ENCODE measurements at places on chromosomes 13 and 19.

GRCh38 chr13:111328574-111329410, 8.3 kb downstream of the TEX29 start:
- no peak for DNase-seq

- DNase-seq, result peak; percentile 18
Observed at GRCh38 chr19:10000171-10000826, 10.0 kb downstream of the COL5A3 start.

- DNase-seq, result no peak
Observed at GRCh38 chr13:113950451-113951245, 23.2 kb downstream of the C13orf46 start.

GRCh38 chr13:106163426-106163825, 372.0 kb downstream of the EFNB2 start:
- no peak for DNase-seq

DNA sequence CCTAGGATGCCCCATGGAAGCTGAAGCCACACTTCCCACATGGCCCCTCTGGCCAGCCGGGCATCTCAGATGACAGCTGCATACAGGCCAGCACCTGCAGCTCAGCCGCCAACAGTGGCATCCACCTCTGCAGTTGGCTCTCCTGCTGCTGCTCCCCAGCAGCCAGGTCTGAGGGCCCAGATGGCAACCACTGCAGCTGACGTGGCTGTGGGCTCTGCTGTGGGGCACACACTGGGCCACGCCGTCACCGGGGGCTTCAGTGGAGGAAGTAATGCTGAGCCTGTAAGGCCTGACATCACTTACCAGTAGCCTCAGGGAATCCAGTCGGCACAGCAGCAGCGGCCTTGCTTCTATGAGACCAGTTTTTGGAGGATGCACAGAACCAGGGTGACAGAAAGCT, 45.3 kb upstream of the LSM14A start:
- no peak for DNase-seq

DNA sequence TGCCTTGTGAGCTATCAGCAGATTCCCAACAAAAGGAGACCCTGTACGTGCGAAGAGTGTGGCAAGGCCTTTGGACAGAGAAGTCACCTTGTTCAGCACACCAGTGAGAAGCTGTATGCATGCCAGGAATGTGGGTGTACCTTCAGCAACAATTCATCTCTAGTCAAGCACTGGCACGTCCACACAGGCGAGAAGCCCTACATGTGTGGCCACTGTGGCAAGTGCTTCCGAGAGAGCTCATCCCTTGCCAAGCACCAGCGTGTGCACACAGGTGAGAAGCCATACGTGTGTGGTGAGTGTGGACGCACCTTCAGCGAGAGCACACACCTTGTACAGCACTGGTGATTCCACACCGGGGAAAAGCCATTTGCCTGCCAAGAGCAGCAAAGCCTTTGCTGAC, 7.6 kb upstream of the ZSCAN22 start:
- no peak for DNase-seq

DNA sequence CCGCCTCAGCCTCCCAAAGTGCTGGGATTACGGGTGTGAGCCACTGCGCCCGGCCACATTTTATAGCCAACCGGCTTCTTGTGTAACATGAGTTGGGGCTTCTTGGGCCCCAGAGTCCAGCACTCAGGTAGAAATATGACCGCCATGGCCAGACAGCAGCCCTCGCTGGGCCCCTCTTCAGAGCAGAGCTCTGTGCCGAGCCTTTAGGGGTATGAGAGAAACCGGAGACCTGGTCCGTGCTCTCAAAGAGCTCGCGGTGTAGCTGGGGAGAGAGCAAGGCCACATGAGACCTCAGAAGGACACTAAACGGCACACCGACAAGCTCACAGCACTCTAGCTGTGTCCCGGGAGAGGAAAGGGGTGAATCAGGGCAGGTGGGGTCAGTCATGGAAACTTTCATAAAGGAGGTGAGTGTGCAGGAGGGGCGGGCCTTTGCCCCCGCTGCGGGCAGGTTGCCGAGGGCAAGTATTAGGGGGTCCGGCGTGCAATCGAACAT, 15.8 kb downstream of the ACTN4 start:
- DNase-seq, result no peak

GRCh38 chr13:105627270-105627669, 908.2 kb downstream of the EFNB2 start:
- DNase-seq, result no peak

GRCh38 chr13:31096654-31097302, 64.9 kb downstream of the HSPH1 start:
- DNase-seq, result no peak

DNA sequence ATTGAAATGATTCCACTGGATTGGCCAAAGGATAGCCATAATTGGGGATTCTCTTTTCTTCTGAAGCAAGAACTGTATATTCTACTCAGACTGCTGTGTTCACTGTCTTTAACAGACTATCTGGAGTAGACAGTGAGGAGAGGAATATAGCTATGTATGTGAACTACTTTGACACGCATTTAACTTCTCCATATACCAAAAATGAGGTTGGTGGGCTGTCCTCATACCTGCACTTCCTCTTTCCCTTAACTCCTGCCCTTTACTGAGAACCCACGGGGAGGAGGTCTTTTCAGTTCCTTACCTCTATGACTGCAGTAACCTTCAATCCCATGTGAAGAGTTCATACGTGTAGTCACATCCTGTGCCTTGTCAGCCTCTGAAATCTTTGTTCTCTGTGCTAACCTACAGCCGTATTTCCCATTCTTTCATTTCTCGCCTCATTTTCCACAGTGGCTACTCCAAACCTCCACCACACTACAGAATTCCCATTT, 305.8 kb downstream of the MTUS2 start:
- no peak for DNase-seq

GRCh38 chr19:55647732-55648584, at the start of gene CCDC106:
TSS of gene CCDC106 (plus strand) at chr19:55648212. CDS start at chr19:55649047, 835 bp downstream.
- no peak for DNase-seq

DNA sequence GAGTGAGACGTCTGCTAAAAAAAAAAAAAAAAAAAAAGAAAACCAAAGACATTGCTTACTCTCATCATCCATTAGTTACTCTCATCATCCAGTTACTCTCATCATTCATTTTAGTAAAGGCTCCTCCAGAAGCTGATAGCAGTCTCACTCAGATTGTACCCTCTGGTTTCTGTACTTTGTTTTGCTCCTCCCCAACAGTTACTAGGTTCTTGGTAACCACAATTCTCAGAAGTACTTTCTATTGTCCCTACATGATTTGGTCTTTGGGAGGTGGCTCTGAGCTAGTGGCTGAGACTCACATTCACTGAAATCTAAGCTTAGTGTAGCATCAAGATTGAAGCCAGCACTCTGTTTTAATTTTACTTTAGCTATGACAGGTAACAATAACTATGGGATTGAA, 14.3 kb downstream of the ERICH4 start:
- no peak for DNase-seq

DNA sequence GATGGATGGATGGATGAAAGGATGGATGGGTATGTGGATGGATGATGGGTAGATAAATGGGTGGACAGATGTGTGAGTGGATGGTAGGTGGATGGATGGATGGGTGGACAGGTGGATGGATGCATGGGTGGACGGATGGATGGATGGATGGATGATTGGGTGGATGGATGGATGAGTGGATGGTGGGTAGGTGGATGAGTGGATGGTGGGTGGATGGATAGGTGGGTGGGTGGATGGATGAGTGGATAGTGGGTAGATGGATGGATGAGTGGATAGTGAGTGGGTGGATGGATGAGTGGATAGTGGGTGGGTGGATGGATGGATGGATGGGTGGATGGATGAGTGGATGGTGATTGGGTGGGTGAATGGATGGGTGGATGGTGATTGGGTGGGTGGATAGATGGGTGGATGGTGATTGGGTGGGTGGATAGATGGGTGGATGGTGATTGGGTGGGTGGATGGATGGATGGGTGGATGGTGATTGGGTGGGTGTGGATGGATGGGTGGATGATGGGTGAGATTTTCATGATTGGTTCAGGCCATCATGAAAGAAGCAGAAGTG, 4.5 kb upstream of the RAX2 start:
- DNase-seq, result no peak
